Motor neuron (in vitro differentiated cells): ENCODE measurements at places on chromosomes 16 and 17.
A peak's percentile ranks its signal among the peaks of the same experiment; 100 is the strongest.

DNA sequence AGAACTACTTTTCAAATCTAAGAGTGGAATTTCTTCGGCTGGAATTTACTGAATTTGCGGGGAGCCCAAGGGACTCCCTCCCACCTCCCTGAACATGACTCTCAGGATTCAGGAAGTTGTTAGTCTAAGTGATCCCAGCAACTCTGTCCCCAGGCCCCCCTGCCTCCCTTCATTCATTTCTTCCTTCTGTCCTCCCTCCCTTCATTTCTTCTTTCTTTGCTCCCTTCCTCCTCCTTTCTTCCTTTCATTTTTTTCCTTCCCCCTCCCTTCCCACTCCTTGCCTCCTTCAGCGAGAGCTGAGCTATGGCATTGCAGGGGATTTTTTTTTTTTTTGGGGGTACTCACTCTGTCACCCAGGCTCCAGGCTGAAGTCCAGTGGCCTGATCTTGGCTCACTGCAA is 10.9 kb upstream of the JUP start:
- no peak for ATAC-seq

GRCh38 chr16:31718998-31719397 is 154.6 kb upstream of the ZNF267 start:
- ATAC-seq, result no peak

DNA sequence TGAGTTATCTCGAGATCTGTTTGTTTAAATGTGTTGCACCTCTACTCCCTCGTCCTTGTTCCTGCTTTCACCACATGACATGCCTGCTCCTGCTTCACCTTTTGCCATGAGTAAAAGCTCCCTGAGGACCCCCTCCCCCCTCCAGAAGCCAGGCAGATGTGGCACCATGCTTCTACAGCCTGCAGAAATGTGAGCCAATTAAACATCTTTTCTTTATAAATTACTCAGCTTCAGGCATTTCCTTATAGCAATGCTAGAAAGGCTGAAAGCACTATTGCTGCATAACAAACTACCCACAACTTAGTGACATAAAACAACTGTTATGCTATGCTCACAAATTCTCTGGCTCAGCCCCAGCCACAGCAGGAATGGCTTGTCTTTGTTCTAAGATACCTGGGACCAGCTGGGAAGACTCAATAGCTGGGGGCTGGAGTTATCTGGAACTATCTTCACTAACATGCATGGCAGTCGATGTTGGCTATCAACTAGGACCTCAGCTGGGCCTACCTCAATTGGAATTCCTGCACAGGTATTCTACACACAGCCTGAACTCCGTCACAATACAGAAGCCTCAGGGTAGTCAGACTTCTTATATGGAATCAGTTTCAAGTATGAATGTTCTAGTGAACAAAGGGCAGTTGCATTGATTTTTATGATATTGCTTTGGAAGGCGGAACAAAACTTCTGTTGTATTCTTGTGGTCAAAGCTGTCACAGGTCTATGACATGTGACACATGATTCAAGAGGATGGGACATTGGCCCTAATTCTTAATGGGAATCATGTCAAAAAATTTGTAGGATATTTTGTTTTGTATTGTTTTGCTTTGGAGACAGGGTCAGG is 186.0 kb upstream of the PIRT start:
- no peak for ATAC-seq

GRCh38 chr16:13923703-13924298 is 3.8 kb downstream of the ERCC4 start:
- ATAC-seq, result no peak

- ATAC-seq, result no peak
These were observed 47.2 kb upstream of the ACSF3 start for GRCh38 chr16:89046491-89046890.

GRCh38 chr16:86398622-86399021 is 111.7 kb upstream of the FOXF1 start:
- ATAC-seq, result peak; percentile 19

DNA sequence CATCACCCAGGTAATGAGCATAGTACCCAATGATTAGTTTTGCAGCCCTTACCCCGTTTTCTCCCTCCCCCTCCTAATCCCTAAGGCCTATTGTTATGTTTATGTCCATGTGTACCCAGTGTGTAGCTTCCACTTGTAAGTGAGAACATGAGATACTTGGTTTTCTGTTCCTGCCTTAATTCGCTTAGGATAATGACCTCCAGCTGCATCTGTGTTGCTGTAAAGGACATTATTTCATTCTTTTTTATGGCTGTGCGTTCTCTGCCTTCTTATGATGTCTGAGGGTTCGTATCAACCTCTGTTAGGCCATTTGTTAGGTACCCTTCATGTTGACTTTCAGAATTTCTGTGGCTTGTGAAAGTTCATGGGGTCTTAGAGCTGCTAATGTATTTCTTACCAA is 31.0 kb downstream of the CTCF start:
- ATAC-seq, result no peak

- ATAC-seq, result no peak
These were observed 5.4 kb upstream of the KIF18B start for GRCh38 chr17:44952946-44953475.

- no peak for ATAC-seq
These were observed 22.3 kb upstream of the CDC6 start for GRCh38 chr17:40265337-40265736.

DNA sequence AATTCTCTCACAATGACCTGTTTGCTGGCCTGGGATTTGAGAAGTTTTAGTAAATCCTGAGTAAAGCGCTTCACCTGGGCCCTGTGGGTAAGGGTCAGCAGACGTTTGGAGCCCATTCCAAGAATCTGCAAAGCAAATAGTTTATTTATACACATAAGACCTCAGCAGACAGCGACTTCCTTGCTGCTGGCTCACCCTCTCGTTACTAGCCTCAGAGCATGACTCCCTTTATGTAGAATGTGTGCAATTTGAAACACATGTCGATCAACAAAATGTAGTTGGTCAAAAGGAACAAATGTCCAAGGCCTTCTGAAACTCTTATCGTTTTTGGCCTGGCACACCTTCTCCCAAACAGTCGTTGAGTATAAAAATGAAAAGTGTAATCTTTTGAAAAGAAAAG is 31.3 kb downstream of the MARF1 start:
- no peak for ATAC-seq

DNA sequence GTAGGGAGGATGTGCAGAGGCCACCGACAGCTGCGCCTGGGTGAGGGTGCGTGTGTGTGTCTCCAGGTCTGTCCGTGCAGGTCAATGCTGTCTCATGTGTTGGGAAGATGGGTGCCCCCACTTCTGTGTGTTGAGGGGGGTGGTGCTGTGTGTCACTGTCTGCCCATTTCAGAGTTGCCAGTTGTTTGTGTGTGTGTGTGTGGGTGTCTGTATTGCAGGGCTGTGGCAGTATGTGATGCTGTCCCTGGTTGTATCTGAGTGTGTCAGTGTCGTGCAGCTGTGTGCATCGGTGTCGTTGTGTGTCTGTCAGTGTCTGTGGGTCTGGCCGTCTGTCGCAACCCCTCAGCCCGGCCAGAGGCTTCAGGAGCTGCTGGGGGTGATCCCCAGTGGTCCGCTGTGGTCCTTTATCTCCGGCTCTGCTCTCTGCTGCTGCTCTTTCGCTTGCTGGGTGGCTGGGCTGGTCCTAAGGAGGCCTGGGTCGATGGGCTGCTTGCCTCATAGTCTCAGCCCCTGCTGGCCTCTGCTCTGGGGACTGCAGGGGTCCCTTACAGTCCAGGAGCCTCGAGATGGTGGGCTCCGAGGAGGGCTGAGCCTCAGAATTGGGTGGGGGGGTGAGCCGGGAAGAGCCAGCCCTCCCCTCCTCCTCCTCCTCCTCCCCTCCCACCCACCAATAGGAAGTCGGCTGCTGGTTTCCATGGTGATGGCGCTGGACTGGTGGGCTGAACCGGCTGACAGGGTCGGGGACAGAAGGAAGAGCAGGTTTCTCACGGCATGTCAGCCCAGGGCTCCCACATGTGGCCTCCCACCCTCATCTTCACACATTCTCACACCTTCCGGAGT is at the start of gene TSPOAP1:
TSPOAP1 (minus strand) TSS at position 601 of the 840 bp plus-strand sequence. CDS start 875 bp downstream, outside the sequence.
- no peak for ATAC-seq

DNA sequence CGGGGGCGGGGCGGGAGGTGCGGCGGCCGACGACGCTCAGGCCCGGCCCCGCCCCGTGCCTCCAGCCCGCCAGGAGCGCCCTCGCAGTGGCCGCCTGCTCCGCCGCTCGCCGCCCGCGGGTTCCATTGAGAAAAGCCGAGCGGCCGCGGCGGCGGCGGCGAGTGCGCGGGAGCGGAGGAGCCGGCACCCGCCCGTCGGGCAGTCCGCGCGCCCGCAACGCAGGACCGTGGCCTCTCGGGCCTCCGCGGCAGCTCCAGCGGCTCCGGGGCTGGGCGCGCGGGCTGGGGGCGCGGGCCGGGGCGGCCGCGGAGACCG is at the start of gene ZFPM1:
ZFPM1 (plus strand) TSS at position 64 of the 315 bp plus-strand sequence. CDS start 359 bp downstream, outside the sequence.
- peak; percentile 77 for ATAC-seq

GRCh38 chr17:46136820-46137219 is 56.4 kb downstream of the KANSL1 start:
- ATAC-seq, result no peak

DNA sequence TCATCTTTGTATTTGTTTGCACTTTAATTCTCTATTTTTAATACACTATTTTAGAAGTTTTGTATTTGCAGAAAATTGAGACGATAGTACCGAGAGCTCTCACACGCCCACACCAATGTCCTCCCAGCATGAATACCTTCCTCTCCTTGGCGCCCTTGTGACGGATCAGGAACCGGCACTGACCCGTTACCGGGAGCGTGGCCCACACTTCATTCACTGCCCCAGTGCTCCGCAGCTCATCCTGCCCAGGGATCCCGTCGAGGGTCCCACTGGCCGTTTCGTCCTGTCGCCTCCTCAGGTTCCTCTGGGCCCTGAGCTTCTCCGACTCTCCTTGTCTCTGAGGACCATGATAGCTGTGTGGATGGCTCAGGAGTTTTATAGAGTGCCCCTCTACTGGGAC is 50.6 kb downstream of the KLHDC4 start:
- ATAC-seq, result no peak

DNA sequence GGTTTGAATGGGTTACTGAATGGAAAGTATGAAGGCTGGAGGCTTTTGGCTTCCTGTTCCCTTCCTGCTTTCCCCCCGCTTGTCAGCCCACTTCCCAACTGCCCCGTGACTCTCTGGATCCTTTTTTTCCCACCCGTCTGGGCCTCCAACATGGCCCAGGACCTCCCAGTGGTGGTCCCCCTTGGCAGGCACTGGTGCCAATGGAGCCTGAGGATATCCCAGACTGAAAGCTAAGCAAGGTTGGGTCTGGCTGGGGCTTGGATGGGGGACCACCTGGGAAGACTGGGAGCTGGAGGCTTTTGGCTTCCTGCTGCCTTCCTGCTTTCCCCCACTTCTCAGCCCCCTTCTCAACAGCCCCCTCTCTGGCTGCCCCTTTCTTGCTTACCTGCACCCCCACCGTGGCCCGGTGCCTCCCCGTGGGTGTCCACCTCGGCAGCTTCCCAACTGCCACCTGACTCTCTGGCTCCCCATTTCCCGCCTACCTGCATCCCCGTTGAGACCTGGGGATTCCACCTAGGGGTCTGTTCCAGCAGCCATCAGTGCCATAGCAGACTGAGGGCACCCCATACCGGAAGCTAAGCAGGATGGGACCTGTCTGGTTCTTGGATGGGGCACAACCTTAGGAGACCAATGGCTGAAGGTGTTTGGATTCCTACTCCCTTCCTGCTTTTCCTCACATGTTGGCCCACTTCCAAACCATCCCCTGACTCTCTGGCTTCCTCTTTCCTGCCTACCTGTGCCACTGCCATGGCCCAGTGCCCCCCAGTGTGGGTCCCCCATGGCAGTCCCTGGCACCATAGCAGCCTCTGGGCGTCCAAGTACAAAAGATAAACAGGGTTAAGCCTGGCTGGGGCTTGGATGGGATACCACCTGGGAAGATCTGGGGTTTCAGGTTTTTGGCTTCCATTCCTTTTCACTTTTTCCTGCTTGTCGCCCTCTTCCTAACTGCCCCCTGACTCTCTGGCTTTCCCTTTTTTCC is 2295.3 kb downstream of the TP53TG3F start:
- no peak for ATAC-seq

DNA sequence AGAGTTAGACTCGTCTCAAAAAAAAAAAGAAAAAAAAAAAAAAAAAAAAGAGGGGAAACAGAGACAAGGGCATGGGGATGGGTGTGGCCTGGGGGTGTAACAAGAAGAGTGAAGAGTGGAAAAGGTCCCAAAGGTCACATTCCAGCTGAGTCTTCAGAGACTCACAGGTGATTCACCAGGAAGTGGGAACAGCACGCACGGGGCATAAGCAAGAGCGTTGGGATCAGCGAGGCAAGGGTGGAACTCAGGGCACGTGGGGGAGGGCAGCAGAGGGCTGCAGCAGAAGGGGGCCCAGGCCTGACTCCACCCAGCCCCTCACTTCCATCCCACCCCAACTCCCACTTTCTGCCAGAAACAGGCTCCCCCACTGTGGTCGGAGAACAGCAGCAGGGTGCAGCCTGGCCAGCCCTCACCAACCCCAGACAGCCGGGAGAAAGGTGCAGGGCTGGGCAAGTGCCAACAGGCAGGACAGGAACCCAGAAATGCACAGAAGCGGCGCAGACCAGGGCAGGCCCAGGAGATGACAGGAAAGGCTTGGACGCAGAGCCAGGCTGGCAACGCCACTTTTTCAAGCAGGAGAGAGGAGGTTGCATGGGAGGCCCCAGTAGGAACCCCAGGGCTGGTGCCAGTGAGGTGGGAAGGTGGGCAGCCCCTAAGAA is 3.3 kb downstream of the MEAK7 start:
- ATAC-seq, result no peak

DNA sequence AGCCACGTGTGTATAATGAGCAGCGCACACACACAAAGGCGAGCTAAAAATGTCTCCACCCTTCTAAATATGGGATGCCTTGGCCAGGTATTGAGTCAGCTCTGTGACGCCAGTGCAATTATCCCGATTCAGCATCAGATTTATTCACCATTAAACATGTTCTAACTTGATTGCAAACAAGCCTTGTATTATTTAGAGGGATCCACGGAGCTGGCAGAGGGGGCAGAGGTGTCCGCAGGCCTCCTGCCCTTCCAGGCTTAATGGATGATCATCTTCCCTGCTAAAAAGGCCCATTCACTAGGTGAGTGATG is 591.7 kb downstream of the MAF start:
- no peak for ATAC-seq

DNA sequence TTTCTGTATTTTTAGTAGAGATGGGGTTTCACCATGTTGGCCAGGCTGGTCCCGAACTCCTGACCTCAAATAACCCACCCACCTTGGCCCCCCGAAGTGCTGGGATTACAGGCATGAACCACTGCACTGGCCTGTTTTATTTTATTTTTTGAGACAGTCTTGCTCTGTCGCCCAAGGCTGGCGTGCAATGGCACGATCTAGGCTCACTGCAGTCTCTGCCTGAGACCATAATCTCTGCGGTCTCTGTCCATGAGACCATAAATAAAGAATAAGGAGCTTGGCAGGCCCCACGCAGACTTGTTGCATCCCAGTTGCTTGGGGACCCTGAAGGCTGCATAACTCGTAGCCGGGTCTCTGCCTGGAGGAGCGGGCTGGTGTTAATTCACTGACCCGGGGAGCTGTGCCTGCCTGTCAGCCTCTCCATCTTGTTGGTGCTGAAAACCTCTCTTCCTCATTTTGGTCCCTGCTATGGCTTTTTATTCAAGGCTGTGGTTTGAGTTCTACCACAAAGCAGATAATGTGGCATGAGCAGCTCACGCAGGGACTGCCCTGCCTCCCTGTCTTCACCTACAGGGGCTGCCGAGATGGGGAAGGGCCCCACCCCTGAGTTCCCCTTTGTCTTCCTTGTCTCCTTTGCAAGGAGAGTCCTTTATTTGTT is 82.1 kb downstream of the MSI2 start:
- peak; percentile 70 for ATAC-seq

- ATAC-seq, result no peak
These were observed 961.9 kb downstream of the CDH8 start for GRCh38 chr16:61074324-61074723.
